ENCODE measurements at places on chromosomes 12 and 14.

DNA sequence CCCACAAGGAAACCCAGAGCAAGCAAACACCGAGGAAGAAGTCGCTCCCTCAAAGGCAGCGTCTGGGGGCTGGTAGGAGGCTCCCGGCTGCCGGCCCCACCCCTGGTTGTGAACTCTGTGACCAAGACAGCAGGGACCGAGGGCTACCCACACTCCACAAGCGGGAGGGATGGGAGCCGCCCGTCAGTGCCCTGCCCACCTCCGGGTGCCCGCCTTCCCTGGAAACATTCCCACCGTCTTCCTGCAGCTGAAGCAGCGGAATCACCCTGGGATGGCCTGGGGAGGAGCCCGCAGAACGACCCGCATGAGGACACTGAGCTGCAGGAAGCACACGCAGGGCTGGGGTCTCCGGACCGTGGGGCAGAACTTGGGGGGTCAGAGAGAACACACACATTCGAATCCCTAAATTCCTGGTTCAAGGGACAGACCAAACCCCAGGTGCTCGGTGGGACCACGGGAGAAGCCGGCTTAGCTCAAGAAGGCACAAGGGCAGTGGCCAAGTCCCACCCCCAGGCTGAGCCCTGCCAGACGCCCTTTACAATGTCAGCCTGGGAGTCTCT lies 33.5 kb upstream of the C14orf180 start:
- DNase-seq, result no peak

DNA sequence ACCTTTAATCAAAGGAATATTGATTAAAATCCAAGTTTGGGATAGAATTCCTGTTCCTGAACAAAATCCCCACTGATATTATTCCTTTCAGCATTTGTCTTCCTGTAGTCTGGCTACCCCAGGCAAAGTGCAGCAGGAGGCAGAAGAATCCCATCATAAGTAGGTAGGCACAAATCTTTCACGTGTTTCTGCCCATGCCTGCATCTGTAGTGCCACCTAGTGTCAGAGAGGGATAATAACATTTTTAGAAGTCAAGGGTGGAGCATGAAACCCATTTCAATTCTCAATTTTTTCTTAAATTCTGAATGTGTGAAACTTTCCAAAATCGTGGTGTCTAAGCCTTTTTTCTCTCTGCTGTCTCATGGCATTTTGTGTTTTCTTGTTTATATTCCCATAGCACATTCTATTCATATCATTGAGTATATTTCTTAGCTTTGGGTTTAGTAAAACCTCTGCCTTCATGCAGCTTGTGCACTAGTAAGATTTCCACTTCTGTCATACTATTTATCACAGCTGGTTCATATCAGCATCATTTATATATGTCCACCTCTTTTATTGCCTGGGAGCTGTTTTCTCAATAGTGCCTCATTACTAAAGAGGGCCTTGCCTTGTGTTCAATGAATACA lies 47.8 kb upstream of the RERG start:
- peak; percentile 23 for DNase-seq

DNA sequence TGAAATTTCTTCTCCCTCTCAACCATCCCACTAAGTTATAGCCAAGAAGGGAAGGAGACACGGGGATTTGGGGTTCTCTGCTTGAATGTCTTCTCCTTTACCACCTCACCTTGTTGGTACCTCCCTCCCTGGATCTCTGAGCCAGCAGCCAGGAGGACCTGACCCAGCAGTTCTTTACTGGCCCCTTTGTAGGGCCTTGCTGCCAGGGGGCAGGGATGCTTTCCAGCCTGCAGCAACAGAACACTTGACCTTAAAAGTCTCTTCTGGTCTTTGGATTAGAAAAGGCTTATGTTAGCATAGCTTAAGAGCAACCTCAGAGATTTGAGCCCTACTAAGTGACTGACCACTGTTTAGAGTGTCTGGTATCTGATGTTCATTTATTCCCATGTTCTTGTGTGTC lies 10.4 kb downstream of the MLEC start:
- no peak for DNase-seq

- DNase-seq, result no peak
These were observed 392.5 kb downstream of the ADAMTS20 start for GRCh38 chr12:43159506-43159905.

- no peak for DNase-seq
These were observed 37.7 kb downstream of the LRRC74A start for GRCh38 chr14:76863724-76864407.

GRCh38 chr12:19388131-19388549 lies 51.2 kb upstream of the AEBP2 start:
- no peak for DNase-seq

- no peak for DNase-seq
These were observed 38.0 kb downstream of the MMAB start for GRCh38 chr12:109535231-109535862.

DNA sequence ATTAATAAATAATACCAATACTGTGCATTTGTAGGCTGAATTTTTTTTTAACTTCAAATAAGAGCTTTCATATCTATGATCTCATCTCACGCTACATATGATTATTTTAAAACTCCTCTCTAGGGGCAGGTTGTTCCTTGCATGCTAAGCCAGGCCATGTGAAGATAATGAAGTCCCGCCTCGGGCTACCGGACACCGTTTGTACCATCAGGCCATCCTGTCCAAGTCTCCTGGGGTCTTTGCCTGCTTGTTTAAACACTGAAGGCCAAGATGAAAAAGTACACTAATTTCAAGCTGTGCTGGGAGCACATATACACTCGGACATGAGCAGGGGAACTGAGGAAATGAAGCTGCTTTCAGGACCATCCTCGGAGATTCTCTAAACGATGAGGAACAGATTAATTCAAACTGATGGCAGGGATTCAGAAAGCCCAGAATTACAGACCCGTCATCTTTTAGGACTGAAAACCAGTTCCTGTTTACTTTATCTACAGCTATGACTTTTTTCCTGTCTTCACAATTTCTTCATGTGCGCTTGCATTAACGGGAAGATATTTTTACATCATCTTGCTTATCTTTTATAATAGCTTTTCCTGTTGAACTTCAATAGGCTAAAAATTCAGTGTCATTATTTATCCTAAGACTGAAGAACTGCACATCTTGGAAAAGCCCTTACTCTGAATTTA lies 6.3 kb upstream of the ABHD12B start:
- no peak for DNase-seq

GRCh38 chr12:52063082-52063924 lies 6.5 kb upstream of the ATG101 start:
- DNase-seq, result no peak

- DNase-seq, result no peak
These were observed 115.5 kb upstream of the FKBP4 start for GRCh38 chr12:2679068-2679815.

DNA sequence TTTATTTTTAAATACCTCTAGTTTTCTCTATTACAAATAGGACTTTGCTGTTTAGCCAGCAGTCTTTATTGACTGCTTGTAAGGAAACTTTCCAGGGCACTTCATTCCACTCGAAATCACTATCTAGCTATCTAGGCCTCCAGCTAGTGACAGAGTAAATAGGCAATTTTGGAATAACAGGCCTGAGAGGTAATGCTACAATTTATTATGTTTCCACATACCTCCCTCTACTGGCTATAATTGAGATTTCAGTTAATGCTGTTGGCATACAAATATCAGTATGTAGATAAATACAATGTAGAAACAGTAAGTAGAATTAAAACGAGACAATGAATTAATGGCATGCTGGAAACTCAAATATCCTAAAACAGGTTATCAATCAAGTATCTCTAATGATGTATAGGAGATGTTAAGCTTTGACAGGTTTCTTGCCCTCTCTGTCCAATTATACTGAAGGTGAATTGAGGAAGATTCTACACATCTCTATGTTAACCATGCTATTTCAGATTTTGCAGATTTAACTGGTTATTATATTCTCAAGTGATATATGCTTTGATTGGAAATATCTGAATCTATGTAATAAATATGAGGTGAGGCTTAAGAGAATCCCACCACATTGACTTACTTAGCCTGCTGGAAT lies 7.2 kb downstream of the DTD2 start:
- no peak for DNase-seq

- DNase-seq, result no peak
These were observed 115.0 kb downstream of the AKAP6 start for GRCh38 chr14:32443890-32444661.

DNA sequence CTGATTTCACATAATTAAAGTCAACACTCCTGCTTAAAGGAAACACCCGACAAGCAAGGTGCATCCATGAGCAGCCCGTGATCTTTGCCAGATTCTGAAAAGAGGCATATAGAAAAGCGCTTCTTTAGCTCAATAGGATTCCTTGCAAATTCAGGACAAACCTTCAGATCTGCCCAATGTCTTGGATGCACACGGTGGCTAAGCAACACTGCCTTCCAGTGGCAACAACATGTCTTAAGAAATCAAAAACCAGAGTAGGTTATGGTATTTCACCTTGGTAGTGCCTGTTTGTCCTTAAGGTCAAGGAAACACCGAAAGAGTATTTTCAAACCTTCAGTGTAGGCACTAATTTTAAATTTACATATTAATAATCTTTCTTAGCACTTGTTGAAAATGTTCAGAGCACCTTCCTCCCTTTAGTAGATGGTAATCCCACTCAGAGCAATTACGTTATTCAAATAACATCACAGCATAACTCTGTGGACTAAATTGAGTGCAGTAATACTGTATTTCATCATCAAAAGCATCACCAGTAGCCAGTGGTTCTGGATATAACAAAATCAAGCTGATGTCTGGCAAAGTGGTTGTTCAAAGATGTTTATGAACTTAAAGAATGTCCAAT lies 58.0 kb upstream of the CDKN3 start:
- no peak for DNase-seq

GRCh38 chr12:64749461-64750200 lies 9.6 kb downstream of the GNS start:
- no peak for DNase-seq

DNA sequence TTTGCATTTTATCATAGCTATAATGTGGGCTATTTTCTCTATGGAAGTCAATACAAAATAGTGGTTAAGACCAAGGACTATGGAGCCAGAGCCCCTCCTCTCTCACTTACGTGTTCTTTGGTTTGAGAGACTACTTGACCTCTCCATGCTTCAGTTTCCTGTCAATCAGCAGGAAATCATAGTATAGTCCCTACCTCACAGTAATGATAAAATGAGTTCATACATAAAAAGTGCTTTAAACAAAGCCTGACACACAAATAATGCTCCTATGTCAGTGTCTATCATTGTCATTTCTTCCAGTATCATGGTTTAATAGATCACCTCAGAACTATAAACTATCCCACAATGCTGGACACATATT lies 90.4 kb downstream of the MED13L start:
- DNase-seq, result no peak

DNA sequence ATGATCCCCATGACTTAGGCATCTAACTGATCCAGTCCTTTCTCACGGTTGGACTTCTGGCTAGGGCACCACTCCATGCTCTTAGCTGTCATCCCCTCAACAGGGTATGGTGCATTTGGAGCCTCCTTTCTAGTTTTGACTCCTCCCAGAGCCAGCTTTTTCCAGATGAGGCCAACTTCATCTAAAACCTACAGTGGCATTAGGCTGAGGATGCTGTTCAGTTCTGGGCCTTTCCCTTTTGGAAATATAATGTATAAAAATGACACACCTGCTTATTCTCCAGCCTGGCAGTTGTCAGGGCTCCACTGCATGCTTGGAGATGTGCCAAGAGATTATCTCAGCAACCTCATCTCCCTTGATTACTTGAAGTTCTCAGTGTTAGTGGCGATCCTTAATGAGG lies 239.7 kb downstream of the EMP1 start:
- DNase-seq, result no peak

DNA sequence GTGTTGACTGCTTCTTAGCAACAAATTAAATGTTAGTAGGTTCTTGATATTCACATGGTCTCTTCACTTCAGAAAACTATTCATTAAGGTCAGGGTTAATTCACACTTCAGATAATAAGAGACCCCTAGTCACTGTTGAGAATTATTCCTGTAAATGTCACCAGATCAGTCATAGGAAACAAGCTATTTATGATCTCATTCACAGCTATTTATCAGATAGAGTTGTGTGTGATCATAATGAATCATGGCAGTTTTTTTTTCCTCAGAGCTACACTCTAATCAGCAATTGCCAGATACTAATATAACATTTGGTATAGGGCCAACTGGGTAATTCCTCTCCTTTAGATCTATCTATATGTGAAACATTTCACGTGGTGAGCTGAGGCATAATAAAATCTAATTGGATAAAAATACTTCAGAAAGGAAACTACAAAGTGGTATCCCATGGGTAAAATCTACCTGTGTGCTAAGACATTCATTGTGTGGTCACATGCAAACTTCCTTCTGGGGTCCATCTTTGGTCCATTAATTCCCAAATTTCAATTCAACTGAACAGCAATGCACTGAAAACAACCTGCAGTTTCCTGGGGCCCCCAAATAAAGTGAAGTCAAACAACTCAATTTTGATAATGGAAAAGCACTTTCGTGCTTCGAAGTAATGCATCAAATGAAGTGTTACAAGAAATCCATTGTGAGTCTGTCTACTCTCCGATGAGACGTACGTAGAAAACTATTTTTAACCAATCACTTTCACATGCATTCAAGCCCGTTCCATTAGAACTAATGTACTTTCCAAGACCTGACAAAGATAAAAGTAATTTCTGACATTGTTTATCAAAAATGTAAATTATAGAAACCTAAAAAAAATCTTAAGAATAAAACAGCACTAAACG lies 197.0 kb downstream of the ACSS3 start:
- no peak for DNase-seq

All from activated gamma-delta T cell treated with Interleukin-2 at 50 U/mL for 16 hours (primary cell).